ENCODE measurements at places on chromosomes 1 and 21. TPM values are rescaled to one million over a fixed set of nuclear protein-coding genes. Genes with fewer than 3 reads are reported as not detected.

Gene TIAM1
- 2.9 TPM for polyA plus RNA-seq

Gene PDC
- polyA plus RNA-seq, result not detected

DNA sequence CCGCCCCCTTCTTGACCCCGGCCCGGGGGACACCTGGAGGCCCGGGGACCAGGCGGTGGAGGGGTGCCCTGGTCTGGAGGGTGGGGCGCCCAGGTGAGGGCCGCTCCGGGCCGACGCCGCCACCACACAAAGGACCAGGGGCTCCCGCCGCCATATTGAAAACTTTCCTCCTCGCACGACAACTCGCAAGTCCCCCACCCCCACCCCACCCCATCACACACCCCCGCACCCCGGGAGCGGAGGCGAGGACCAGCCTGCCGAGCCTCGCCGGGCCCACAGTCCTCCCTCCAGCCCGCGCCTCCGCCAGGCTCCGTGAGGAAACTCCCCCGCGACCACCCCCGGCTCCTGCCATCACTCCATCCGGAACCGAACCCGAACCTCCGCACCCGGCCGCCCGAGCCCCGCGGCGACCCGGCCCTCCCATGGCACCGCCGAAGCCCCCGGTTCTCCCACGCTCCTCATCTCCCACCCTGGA, 733 bp downstream of the KDM5B start:
- DNase-seq, result peak; percentile 34

GRCh38 chr21:25326181-25326580, 281.1 kb downstream of the MRPL39 start:
- no peak for DNase-seq

DNA sequence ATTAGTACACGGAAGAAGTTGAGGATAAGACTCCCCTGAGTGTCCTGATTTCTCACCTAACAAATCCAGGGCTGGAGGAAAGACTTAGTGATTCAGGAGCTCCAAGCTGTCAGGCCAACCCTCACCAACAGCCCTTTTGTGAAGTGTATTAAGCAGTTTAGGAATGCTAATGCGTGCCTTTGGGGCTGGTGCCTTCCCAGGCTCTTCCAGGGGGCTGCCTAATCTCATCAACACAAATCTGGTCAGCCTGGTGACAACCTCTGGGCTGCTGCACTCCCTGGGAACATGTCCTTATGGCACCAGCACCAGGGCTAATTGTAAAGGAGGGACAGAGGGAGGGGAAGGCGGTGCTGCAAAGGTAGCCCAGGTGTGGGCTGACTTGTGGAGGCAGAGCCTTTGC, 15.5 kb downstream of the CSMD2 start:
- no peak for DNase-seq

Gene GPR37L1
- not detected for polyA plus RNA-seq

Gene DIRAS3
- 14.6 TPM for polyA plus RNA-seq

DNA sequence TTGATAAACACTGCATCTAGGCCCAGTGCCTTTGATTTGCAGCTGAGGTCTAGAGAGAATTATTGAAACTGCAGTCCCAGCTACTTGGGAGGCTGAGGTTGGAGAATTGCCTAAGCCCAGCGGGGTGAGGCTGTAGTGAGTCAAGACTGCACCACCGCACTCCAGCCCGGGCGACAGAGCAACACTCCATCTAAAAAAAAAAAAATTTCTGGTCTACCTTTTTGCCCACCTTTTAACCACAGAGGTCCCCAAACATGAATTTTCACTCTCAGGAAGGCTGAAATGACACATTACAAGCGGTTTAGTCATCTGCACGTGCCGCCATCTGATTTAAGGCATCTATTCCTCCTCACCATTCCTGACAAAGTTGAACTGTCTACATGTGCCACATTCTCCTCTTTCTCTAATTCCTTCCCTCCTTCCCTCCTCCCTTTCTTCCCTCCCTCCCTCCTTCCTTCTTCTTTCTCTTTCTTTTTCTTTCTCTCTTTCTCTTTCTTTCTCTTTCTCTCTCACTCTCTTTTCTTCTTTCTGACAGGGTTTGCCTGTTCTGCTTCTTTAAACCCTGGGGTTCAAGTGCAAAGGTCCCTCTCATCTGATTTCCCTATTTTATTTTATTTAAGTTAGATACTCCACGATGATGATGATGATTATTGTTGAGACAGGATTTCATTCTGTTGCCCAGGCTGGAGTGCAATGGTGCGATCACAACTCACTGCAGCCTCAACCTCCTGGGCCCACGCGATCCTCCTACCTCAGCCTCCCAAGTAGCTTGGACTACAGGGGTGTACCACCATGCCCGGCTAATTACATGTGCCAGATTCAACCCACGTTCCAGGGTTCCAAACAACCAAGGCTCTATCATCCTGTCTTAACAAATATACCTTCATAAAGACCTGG, 3.0 kb upstream of the SOD1 start:
- DNase-seq, result peak; percentile 47

Gene ACKR1
- polyA plus RNA-seq, result not detected

DNA sequence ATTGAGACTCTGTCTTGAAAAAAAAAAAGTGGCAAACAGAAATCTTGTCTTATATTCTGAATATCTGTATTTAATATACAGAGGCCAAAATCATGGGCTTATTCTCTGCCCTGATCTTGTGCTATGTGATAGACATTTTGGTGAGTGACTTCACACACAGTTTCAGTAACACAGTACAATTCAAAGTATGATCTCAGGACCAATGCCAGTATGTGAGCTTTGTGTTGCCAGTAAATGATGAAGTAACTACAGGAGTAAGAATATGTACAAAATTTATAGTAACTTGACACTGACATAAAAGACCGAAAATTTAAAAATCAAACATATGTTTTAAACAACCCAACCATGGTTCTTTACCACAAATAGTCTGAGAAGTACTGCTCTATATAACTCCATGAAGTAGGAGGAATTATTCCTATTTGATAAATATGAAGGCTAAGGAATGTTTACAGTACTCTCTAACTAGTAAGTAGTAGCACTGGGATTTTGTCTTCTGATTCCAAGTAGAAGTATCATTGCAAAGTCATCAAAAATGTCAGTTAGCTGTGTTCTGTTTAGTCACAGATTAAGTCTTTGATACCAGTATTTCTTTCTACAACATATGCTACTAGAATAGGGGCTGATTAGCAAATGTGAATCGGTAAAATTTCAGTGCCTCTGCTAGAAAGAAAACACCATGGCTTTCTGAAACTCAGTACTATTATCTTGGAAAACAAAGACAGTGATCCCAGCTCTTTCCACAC, 25.3 kb downstream of the DPH5 start:
- DNase-seq, result peak; percentile 31

- no peak for DNase-seq
Observed at GRCh38 chr1:14341147-14341546, 257.3 kb upstream of the KAZN start.

- DNase-seq, result no peak
Observed at GRCh38 chr1:84089867-84090266, 54.2 kb upstream of the PRKACB start.

Gene KRTAP11-1
- polyA plus RNA-seq, result not detected

Gene SHISAL2A
- not detected for polyA plus RNA-seq

- no peak for DNase-seq
Observed at GRCh38 chr21:41052820-41053555, 115.0 kb upstream of the BACE2 start.

Gene CKS1B
- 195 TPM for polyA plus RNA-seq

GRCh38 chr1:27941671-27942540, 7.1 kb downstream of the SMPDL3B start:
- DNase-seq, result no peak

- no peak for DNase-seq
Observed at GRCh38 chr1:60639287-60639686, 443.1 kb upstream of the NFIA start.

DNA sequence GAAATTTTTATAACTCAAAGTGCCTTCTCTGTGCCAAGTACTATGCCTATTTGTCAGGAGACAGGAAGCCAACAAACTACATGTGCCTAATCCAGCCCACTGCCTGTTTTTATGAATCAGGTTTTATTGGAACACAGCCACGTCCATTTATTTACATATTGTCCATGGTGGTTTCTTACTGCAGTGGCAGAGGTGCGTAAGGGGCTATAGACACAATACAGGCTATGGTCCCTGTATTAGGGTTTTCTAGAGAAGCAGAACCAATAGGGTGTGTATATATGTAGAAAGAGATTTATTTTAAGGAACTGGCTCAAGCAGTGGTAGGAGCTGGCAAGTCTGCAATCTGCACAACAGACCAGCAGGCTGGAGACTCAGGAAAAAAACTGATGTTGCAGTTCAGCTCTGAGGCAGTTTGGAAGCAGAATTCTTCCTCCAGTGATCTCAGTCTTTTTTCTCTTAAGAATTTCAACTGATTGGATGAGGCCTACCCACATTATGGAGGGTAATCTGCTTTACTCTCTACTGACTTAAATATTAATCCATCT, 15.4 kb downstream of the PPIE start:
- peak; percentile 61 for DNase-seq
